ENCODE measurements at places on chromosomes 7 and 10.

DNA sequence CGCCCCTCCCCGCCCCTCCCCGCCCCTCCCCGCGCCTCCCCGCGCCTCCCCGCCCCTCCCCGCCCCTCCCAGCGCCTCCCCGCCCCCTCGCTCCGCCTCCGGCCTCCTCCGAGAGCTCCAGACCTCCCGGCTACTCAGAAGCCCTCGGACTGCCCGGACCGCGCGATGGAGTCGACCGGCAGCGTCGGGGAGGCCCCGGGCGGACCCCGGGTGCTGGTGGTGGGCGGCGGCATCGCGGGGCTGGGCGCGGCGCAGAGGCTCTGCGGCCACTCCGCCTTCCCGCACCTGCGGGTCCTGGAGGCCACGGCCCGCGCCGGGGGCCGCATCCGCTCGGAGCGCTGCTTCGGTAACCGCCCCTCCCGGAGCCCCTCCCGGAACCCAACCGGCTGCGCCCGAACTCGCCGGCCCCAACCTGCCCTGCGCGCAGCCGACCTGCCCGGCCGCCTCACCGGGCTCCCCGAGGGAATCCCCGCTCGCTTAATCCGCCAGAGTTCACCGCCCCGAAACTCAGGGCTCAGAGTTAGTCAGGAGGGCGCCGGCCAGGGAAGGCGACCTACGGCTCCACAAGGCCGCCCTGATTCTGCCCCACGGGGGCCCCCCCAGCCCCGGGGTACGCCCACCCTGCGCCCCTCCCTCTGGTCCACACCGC, at the start of gene PAOX:
TSS of gene PAOX (plus strand) at position 111 of the 649 bp plus-strand sequence. CDS start at position 166, 55 bp downstream.
- DNase-seq: peak; percentile 89

DNA sequence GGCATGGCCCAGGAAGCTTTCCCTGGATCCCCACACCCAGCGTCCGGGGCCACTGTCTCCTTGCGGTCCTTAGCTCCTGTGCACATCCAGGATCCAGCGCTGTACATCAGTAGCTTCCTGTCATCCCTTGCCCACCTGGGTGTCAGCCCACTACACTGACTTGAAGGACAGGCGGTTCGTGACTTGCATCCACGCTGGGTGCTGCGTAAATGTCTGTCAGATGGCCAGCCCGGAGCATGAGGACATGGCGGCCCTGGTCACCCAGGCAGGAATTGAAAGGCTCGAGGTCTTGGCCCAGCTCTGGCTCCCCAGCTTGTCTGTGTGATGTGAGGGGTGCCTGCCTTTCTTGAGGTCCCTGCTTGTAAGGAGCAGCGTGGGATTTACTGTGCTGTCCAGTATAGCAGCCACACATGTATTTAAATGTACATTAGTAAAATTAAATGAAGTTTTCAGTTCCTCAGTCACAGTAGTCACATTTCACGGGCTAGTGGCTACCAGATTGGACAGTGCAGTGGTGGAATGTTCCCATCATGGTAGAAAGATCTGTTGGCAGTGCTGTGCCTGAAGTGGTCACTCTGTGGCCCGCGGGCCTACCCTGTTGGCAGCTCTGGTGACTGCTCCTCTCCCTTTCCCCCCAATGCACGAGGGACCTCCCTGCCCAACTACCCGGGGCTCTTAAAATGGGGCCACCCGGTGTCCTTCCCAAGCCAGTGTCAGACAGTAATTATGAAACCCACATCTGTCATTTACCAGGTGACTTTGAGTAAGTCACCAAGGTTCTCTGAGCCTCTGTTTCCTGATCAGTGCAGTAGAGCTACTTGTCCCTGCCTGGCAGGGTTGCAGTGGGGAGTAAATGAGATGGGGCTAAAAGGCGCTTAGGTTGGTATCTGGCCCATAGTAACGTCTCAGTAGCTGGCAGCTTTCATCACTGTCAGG, 97.8 kb upstream of the PPIF start:
- no peak for DNase-seq

GRCh38 chr7:148105853-148106252, 484.7 kb upstream of the C7orf33 start:
- no peak for DNase-seq

DNA sequence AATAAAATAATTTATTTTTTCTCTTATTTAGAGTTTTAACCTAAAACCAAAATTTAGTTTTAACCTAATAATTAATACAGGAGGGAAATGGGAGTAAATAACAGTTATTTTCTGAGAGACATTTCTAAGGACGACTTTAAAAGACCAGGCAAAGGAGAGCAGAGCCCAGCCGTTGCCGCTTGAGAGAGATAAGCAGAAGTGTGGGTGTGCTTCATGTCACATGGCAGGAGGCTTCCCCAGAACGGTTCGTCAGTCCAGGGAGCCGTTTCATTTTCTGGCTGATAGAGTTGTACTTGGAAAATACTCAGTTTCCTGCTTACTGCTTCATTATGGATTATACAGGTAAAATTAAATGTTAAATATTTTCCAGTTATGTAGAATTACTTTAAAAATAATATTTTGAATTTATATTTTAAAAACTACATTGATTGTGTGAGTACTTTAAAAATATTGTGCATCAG, 61.4 kb downstream of the ST7 start:
- no peak for DNase-seq

DNA sequence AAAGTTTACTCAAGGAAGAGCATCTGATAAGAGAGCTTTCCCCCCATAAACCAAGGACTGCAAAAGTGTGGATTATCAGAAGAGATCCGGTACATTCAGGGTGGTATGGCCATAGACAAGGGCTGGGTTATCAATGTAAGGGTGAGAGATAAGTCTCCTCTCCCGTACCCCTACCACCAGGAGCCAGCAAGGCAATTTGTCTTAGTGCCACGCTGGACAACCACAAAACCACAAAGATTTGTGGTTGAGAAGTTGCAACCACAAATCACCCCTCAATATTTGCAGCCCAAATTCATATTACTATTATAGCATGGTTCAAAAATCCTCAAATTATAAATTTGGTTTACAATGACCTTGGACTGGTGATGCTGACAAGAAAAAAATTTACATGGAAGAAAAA, 2.3 kb upstream of the ZSCAN25 start:
- no peak for DNase-seq

DNA sequence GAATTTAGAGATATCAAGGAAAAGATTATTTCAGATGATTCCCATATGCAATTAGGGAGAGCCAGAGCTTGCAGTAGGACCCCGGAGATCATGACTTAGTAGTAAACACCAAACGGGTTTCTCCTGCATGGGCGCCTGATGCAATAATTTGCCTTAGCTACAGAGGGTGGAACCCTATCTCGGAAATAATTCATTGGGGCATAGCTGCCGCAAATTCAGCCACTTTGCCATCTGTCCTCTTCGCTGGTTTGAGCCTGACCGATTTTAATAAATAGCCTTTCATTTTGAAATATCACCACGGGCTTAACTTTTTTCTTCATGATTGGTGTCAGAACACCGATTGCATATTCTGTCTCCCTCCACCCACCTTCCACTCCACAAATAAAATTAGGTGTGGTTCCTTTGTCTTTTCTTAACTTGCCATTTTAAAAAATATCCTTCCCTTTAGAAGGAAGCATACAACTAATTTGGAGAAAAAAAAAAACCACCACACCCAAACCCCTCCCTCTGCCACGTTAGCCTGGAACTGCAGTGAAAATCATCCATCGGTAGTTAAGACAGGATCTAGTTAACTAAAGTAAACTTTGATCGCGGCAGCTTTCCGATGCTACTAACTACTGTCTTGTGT, 1.4 kb downstream of the GARS1 start:
- no peak for DNase-seq

DNA sequence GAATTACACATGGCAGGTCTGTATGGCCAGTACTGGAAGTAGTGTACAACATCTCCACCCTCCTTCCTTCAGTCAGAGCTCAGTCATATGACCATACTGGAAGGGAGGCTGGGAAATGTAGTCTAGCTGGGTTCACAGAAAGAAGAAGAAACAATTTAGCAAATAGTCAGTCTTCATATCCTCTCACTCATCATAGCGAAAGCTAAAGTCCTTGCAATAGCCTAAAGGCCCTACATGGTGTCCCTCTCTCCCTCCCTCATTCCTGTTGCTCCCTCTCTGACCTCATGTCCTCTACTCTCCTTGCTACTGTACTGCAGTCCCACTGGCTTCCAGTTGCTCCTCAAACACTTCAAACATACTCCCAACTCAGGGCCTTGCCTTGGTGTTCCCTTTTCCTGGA, 4.3 kb upstream of the CALU start:
- no peak for DNase-seq

All from upper lobe of right lung (tissue), 1 donor.